ENCODE measurements at places on chromosomes 4 and X.

GRCh38 chr4:8351931-8352367 lies 82.4 kb downstream of the HTRA3 start:
- DNase-seq, result no peak

- no peak for DNase-seq
Observed at GRCh38 chr4:179817317-179817716, 2375.1 kb upstream of the AGA start.

DNA sequence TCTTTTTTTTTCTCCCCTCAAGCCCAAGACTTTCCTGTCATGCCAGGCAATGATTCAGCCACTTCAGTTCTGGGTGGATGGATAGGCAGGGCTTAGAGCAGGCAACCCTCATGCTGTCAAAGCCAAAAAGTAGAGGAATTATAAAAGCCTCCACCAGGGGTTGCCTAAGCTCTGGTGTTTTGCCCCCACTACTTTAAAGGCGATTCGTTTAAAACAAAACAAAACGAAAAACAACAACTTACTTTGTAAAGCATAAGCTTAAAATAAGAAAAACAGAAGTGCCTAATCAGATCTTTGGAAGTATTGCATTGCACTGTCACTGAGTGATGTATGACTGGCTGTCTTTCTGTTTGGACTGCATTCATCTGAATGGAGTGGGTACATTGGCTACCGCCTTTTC lies 5.3 kb upstream of the IDS start:
- no peak for DNase-seq

DNA sequence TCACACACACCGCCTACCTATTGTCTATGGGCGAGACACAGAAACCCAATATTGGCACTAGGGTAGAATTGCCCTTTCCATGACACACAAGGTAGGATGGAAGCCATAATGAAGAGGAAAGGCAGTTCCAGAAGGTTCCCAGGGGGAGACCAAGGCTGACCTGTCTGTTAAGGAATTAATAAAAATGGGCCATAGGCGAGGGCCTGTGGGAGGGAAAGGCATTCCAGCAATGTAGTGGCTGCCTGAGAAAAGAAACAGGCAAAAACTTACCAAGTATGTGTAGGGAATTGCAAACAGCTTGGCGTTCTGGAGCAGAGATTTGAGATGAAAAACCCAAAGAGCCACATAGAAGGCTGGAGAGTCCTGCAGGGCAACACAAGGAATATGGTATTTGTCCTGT lies 19.1 kb downstream of the MAGED2 start:
- DNase-seq, result no peak

DNA sequence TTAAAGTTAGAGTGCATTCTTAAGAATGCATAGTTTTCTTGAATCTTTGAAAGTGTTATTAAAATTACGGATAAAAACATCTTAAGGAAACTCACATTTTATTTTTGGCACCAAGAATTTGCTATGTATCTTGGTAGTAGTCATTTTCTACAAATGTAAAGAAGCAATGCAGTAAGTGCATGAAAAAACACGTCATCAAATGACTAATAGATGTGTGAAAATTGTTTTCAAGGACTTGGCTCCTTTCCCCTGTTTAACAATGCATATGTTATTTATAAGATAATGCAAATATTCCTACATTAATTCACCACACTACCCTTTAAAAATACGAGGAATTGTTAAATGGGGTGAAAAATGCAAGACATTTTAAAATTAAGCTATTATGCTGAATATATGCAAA lies 461.2 kb upstream of the PCDH7 start:
- DNase-seq, result no peak

DNA sequence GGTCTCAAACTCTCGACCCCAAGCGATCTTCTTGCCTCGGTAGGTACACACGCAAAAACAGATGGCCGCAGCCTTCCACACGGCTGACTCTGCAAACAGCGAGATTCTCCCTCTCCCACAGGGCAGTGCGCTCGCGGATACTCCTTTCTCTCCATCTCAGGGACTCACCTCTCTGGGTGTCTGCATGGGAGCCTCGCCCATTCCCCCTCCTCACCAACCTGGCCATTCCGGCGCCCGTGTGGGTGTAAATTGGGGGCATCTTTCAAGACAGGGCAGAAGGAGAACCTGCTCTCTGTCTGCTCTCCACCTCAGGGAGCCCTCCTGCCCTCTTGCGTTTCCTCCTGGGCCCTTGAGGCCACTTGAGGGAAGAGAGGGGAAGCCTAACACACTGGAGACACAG lies 4.4 kb downstream of the CTAG2 start:
- DNase-seq, result no peak

DNA sequence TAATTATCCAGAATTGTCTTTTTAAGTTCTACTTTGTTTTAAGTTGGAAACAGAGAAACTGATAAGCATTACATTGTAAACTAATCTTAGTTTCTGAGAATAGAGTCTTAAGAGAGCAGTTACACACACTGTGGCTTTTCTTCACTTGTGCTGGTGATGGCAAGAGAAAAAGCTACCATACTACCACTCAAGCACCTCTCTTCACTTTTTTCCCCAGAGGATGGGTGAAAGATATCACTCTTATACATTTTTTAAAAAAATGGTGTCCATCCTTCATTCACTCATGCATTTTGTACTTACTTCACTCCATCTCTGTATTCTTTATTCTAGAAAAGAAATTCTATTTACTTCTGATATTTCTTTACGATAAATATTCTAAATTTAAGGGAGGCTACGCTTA lies 42.5 kb upstream of the GRID2 start:
- no peak for DNase-seq

GRCh38 chr4:183989461-183989860 lies 84.4 kb downstream of the STOX2 start:
- DNase-seq, result no peak

DNA sequence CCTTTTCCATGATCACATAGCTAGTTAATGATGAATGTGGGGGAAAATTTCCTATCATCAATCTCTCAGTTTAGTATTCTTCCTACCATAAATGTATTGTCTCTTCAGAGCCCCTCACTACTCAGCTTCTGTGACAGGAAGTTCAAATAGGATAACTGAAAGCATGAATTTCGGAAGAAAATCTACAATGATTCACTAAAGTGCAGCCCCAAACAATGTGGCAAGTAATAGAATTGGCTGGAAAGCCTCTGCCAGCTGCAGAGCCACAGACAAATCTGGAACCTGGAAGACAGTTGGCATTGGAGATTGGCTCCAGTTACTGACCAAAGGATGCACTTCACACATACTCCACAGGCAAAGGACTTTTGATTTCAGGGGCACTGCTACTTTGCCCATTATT lies 35.2 kb downstream of the EGF start:
- no peak for DNase-seq

- DNase-seq, result no peak
Observed at GRCh38 chrX:141924293-141924692, 20.6 kb downstream of the MAGEC1 start.

- no peak for DNase-seq
Observed at GRCh38 chrX:121407627-121408026, 360.2 kb downstream of the GLUD2 start.

DNA sequence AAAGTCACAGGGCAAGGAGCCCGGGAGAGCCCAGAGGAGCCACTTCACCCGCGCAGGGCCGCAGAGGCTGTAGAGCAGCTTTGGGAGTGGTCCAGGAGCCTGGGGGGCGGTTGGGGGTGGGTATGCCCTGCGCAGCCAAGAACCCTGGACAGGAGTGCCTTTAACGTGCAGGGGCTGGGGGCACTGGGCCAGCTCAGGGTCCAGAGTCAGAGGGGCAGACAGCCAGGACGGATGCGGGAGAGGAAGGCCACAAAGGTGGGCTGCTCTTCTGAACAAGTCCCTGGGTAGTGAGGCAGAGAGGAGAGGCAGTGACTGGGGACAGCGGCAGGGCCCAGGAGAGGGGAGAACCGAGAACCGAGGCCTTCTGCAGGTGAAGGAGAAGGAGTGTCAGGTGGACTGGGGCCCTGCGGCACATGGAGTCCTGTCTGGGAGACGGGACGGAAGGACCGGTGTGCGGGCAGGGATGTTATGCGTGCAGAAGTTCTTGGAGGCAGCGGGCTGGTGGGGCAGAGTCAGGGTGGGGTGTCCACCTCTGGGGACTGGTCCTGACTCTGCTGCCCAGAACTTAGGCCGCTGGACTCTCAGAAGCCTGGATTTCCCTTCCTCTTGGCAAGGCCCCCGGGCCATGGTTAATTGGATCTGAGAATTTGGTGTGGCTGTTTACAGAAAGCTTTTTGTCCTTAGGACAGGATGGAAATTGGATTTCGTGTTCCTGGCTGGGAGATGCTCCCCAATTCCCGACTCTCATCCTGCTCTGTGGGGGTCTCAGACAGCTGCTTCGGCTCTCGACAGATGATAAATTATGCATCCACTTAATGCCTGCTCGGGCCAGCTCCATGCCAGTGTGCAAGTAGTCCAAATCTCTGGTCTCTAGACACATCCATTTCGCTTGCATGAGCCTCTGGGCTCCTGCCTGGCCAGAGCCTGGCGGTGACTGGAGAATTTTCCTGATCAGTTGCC lies 31.9 kb downstream of the ADRA2C start:
- DNase-seq, result no peak

- no peak for DNase-seq
Observed at GRCh38 chrX:1105671-1106419, 106.6 kb downstream of the CRLF2 start.

DNA sequence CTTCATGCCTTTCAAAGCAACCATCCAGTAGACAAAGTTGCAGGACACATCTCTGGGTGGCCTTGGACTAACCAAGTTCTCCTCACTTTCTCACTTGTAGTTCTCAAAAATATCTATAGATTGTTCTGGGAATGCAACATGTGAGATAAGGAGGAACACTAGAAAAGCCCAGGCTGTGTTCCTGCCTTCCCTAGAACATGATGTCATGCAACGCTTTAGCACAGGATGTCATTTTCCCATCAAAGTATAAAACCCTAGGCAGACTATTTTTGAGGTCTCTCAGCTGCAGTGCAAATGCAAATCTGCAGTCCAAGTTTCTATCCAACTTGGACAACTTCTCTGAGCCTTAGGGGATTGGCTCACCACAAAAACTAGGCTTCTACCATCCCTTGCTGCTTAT lies 78.8 kb upstream of the PCDH7 start:
- no peak for DNase-seq

- no peak for DNase-seq
Observed at GRCh38 chr4:6085028-6085690, 66.9 kb upstream of the C4orf50 start.
